ENCODE measurements at places on chromosomes 11 and 22.

GRCh38 chr11:125069796-125070195 lies 6.7 kb downstream of the SLC37A2 start:
- H3K27me3 ChIP-seq = peaks cover 29% of the 10 kb centered on the region
- H3K4me1 ChIP-seq = peaks cover 13% of the 10 kb centered on the region
- no peak overlapping the region for H3K4me3 ChIP-seq

DNA sequence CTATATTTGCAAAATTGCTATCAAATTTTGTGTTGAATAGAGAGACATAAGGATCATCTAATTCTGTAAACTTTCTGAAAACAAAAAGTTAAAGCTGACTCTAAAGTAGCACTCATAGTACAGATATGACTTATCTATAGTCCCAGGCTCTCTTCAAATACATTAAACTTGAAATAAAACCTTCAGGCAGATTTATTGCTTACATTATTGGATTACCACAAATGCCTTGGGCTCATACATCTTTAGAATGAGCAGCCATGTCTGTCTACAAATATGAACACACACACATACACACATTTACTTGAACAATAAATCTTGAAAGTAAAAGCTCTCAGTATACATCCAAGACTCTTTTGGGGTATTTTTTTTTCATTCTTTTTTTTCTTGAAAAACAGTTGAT lies 207.9 kb downstream of the LUZP2 start:
- H3K27me3 ChIP-seq = no peaks in the 10 kb centered on the region
- no peaks in the 10 kb centered on the region for H3K4me1 ChIP-seq
- H3K36me3 ChIP-seq = no peaks in the 10 kb centered on the region

- H3K27ac ChIP-seq = no peak overlapping the region
- no peak overlapping the region for H3K4me3 ChIP-seq
- H3K4me1 ChIP-seq = no peaks in the 10 kb centered on the region
- DNase-seq = no peak
- no peaks in the 10 kb centered on the region for H3K36me3 ChIP-seq
- no peaks in the 10 kb centered on the region for H3K27me3 ChIP-seq
Observed at GRCh38 chr11:24163146-24163545, 333.7 kb upstream of the LUZP2 start.

DNA sequence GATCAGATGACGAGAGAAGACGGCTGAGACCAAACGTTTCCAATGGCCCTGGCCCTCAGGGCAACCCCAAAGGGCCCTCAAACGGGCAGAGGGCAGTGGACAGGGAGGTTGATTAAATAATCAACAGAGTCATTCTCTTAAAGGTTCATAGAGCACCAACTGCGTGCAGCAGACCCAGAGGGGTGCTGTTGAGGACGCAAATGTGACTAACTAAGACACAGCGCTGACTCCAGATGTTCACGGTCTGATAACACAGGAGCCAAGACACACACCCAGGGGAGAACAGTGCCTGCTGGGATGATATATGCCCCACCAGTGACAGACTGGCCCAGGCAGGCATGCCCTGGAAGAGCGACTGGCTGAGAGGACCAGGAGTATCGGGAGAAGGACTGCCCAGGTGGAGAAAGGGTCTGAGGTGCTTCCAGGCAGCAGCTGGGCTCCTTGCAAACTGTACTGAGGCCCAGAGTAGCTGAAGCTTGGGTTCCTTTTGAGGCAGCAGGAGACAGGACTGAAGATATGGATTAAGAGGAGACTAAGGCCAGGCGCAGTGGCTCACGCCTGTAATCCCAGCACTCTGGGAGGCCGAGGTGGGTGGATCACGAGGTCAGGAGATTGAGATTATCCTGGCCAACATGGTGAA lies 7.7 kb downstream of the VWCE start:
- no peak overlapping the region for H3K27ac ChIP-seq
- peaks cover 17% of the 10 kb centered on the region for H3K27me3 ChIP-seq
- no peak overlapping the region for H3K4me3 ChIP-seq
- no peaks in the 10 kb centered on the region for H3K36me3 ChIP-seq
- H3K4me1 ChIP-seq = no peaks in the 10 kb centered on the region

- no peaks in the 10 kb centered on the region for H3K4me1 ChIP-seq
- no peaks in the 10 kb centered on the region for H3K36me3 ChIP-seq
- no peak overlapping the region for H3K27ac ChIP-seq
- no peaks in the 10 kb centered on the region for H3K27me3 ChIP-seq
- DNase-seq = no peak
- H3K4me3 ChIP-seq = no peak overlapping the region
Observed at GRCh38 chr22:39821008-39821407, 72.6 kb downstream of the ENTHD1 start.

- no peaks in the 10 kb centered on the region for H3K4me1 ChIP-seq
- H3K27me3 ChIP-seq = peaks cover 46% of the 10 kb centered on the region
- no peak overlapping the region for H3K4me3 ChIP-seq
Observed at GRCh38 chr22:44838316-44839016, 86.1 kb downstream of the ARHGAP8 start.

- H3K27me3 ChIP-seq = peaks cover 20% of the 10 kb centered on the region
- H3K27ac ChIP-seq = no peak overlapping the region
- no peak overlapping the region for H3K4me3 ChIP-seq
- DNase-seq = no peak
- no peaks in the 10 kb centered on the region for H3K4me1 ChIP-seq
Observed at GRCh38 chr11:9118277-9118676, 26.9 kb upstream of the SCUBE2 start.

DNA sequence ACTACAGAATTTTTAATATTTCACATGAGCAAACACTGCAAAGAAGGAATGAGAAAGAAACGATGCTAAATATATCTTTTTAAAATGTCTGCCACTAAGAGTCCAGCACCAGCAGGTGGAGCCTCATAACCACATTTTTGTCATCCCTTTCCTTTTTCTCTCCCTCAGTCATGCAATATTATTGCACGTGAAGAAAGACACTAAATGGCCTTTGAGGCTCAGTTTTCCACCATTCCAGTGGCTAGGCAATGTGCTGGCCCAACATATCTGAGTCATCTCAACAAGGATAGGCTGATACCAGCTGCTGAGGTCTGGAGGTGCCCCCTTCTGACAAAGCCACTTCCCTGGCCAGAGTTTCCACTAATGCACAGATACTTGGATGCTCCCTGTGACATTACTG lies 1.8 kb downstream of the ALKBH8 start:
- peaks cover 36% of the 10 kb centered on the region for H3K4me1 ChIP-seq
- H3K4me3 ChIP-seq = no peak overlapping the region
- DNase-seq = no peak
- no peaks in the 10 kb centered on the region for H3K27me3 ChIP-seq
- H3K27ac ChIP-seq = no peak overlapping the region

DNA sequence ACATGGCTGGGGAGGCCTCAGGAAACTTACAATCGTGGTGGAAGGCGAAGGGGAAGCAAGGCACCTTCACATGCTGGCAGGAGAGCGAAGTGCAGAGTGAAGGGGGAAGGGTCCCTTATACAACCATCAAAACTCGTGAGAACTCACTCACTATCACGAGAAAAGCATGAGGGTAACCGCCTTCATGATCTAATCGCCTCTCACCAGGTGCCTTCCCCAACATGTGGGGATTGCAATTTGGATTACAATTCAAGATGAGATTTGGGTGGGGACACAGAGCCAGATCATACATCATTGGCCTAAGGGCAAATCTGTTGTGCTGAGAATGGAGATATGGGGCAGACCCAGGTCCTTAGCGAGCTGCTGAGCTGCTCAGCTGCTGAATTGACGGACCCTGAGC lies 13.1 kb downstream of the C1QTNF6 start:
- peaks cover 58% of the 10 kb centered on the region for H3K4me1 ChIP-seq
- H3K27ac ChIP-seq = peak overlapping the region; percentile 8
- no peak overlapping the region for H3K4me3 ChIP-seq
- H3K36me3 ChIP-seq = peaks cover 19% of the 10 kb centered on the region
- no peak for DNase-seq
- H3K27me3 ChIP-seq = no peaks in the 10 kb centered on the region

DNA sequence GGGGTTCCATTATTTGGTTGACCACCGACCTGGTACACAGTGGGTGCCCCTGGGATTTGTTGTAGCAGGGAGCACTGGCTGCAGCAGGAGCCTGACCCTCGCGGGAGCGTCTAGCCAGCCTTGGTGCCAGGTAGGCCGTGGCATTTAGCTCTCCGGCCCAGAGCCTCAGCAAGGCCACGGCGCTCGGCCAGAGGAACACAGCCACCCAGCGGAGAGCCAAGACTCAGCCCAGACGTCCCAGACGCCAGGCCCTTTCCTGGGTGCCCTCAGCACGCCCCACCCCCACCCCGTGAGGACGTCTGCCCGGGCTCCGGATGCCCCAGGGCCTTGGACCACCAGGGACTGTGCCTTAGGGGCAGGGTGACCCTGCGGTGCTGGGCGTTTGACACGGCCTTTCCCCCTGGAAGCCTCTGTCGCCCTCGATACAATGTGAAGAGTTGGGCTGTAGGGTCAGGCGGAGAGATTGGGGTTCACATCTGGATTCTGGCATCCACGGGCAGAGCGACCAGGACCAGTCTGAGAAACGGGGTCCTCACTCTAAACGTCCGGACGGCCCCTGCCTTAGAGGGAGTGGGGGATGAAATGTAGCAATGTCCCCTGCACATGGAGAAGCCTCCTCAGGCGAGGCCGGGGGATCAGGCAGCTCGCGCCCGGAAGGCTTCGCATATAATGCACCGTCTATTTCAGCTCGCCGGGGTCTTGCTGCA lies 99.2 kb upstream of the FGF3 start:
- DNase-seq = no peak
- peaks cover 9% of the 10 kb centered on the region for H3K4me1 ChIP-seq
- H3K36me3 ChIP-seq = no peaks in the 10 kb centered on the region
- H3K27me3 ChIP-seq = peaks cover 45% of the 10 kb centered on the region

DNA sequence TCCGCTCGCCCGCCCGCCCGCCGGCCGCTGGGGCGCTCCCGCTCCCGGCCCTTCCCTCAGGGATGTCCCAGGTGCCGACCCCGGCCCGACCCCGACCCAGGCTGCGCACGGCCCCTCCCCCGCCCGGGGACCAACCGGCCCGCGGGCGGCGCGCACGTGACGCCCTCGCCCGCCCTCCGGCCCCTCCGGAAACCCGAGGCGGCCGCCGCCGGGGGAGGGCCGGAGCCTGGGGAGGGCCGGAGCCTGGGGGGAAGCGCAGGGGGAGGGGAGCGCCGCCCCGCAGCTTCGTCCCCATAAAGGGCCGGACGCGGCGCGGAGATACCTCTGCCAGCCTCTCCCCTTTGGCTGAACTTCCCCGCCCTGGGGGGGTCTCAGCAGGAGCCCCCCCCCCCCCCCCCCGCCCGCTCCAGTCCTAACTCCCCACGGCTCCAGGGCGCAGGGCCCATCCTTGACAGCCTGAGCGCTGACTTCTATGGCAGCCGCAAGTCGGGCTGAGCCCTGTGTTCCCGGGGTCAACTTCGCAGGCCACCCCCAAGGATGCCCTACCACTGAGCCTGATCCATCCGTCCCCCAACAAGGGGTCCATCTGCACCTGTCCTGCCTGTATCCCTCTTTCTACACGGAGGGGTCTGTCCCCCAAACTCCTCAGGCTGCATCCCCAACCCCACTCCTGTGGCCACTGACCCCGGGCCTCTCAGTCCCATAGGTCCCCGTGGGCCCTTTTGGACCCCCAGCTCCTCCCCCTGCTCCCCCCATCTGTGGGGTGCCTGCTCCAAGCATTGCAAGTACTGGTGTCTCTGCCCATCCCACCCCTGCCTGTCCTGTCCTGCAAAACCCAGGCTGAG lies at the start of gene MAPK12:
Gene MAPK12, minus strand, starts transcription at position 69 of the 845 bp plus-strand sequence. CDS start 174 bp downstream, outside the sequence.
- no peak within 1 kb of the TSS for H3K27ac ChIP-seq
- H3K4me3 ChIP-seq = peak within 1 kb of the TSS; percentile 73
- H3K4me1 ChIP-seq = peaks cover 5% of the 10 kb centered on the region
- H3K27me3 ChIP-seq = peaks cover 14% of the 10 kb centered on the region

- H3K4me1 ChIP-seq = peaks cover 14% of the 10 kb centered on the region
- peaks cover 79% of the 10 kb centered on the region for H3K27me3 ChIP-seq
- H3K4me3 ChIP-seq = peak overlapping the region; percentile 56
- H3K27ac ChIP-seq = no peak overlapping the region
- H3K36me3 ChIP-seq = no peaks in the 10 kb centered on the region
- DNase-seq = no peak
Observed at GRCh38 chr11:130427581-130428315, 661 bp downstream of the ADAMTS8 start.

DNA sequence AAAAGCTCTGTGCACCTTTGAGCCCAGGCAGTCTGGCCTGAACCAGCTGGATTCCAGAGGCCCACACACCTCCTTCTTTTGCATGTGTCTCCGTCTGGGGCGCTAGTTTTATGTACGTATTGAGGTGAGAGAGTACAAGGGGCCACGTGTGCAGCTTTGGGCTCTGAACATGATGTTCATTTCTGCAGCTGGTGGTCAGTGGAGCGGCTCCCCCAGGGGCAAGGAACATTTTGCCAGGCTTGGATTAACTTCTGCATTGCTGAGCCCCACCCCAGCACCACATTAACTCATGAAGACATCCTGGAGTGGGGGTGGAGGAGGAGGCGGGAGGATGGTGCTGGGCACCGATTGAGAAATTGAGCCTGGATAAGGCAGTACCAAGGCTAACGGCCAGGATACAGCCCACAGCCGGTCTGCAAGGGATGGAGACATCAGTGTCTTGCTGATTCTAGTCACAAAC lies 13.8 kb downstream of the USP2 start:
- peaks cover 23% of the 10 kb centered on the region for H3K4me1 ChIP-seq
- no peak overlapping the region for H3K27ac ChIP-seq
- peaks cover 4% of the 10 kb centered on the region for H3K36me3 ChIP-seq
- no peak overlapping the region for H3K4me3 ChIP-seq
- no peak for DNase-seq
- peaks cover 71% of the 10 kb centered on the region for H3K27me3 ChIP-seq

DNA sequence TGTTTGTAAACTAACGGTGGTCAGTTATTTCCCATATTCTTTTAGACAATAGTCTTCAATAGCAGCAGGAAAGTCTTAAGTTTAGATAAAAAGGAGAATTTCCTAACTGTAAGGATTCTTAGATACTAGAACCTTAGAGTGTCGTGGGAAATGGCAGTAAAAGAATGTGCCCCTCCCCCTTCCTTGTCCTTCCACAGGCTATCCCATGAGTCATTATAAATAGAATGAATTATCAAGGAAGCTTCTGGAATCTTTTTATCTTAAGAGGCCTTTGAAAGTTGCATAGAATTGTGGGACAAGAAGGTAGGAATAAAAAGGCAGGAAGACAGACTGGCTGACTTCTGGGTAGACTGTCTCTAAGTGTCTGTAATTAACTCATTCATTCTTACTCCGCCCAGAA lies 165.2 kb upstream of the TBCEL start:
- no peak overlapping the region for H3K4me3 ChIP-seq
- peaks cover 2% of the 10 kb centered on the region for H3K36me3 ChIP-seq
- no peaks in the 10 kb centered on the region for H3K27me3 ChIP-seq
- no peak for DNase-seq
- no peak overlapping the region for H3K27ac ChIP-seq

DNA sequence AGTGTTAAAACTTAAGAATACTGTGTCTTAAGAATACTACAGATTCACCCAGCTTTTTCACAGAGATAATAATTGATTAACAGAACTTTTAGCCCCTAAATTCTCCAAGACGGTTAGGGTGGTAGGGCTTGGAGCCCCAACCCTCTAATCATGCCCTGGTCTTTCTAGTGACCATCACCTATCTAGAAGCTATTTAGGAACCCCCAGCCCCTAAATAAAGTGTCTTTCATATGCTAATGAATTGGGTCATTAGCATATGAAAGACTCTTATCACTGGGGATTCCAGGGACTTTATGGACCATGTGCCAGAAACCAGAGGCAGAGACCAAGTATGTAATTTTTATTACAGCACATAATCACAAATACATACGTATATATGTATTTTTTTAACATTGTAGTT lies 999.7 kb upstream of the RAG2 start:
- no peak for DNase-seq
- H3K36me3 ChIP-seq = no peaks in the 10 kb centered on the region
- H3K27me3 ChIP-seq = no peaks in the 10 kb centered on the region

All from central memory CD8-positive, alpha-beta T cell (primary cell).